ENCODE measurements at places on chromosomes 2 and 18.

- no peak for DNase-seq
These were observed 8.2 kb downstream of the SLC35F6 start for GRCh38 chr2:26772064-26773001.

DNA sequence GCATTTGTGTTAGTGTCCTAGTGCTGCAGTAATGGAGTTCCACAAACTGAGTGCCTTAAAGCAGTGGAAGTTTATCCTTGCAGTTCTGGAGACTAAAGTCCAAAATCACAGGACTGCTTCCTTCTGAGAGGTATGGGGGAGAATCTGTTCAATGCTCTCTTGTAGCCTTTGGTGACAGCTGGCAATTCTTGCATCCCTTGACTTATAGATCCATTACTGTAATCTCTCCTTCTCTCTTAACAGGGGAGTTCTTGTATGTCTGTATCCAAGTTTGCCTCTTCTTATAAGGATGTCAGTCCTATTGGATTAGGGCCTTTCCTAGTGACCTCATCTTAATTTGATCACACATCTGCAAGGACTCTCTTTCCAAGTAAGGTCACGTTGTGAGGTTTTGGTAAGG, 69.9 kb downstream of the XRCC5 start:
- DNase-seq: no peak

- DNase-seq: no peak
These were observed 23.6 kb upstream of the VWA3B start for GRCh38 chr2:98063291-98063854.

- no peak for DNase-seq
These were observed 14.3 kb upstream of the CTLA4 start for GRCh38 chr2:203853271-203853670.

GRCh38 chr2:157414050-157414449, 29.8 kb downstream of the CYTIP start:
- DNase-seq: no peak

DNA sequence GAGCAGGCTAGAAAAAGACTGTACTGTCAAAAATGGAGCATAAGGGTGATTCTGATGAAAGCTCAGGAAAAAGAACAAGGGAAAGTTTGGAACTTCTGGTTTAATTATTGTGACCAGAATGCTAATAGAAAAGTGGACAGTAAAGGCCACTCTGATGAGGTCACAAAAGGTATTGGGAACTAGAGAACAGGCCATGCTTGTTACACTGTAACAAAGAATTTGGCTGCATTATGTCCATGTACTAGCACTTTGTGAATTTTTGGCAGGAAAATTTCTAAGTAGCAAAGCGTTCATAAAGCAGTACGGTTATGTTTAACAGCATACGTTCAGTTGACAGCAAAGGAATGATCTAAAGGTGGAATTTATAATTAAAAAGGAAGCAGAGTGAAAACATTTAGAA, 418.6 kb downstream of the TRIB2 start:
- DNase-seq: no peak

DNA sequence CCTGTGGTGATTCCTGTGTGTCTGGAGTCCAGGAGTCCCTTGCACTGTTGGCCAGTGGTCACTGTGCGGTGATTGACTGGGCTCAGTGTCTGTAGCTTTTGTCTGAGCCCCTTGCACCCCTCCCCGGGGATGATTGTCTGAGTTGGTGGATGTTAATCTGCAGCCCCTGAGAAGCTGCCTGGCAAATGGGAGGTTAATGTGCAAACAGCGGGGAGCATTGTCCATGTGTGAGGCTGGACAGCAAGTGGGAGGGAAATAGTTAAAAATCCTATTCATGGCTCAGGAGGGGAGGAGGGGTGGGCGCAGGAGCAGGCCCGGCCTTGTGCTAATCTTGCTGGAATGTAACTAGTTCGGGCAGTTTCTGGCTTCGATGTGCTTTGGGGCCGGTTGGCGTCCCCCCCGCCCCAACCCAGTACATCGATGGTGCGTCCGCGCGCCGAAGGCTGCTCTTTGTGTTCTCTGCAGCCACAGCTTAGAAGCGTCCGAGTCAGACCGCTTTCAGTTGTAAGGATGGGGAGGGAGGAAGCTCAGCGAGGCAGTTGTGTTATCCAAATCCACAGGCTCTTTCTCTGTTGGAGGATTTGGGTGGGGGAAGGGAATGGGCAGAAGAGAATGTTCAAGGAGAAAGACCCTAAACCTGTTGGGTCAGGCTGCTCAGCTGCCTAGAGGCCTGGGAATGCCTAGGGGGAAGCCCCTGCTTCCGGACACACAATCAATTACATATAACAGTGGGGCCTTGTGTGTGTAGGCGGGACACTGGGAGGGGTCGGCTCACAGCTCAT, 71.8 kb downstream of the TGOLN2 start:
- no peak for DNase-seq

DNA sequence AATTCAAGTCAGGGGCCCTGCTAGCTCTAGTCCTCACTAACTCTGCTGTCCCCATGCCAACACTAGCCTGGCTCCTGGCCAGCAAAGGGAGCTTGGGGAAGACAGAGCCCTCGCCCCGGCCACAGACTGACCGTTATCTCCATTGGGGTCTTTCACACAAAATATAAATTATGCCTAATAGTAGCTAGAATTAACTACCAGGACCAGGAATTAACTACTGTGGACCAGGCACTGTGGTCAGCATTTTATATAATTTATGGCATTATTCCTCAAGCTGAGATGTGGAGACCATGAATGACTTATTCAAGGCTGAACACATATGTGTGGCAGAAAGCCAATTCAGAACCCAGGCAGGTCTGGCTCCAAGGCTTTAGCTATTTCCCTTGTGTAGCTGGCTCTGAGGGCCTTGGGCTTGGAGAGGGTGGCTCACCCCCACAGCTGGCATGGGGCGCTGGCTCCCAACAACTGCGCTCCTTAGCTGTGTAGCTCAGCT, 49.2 kb downstream of the CELF4 start:
- DNase-seq: no peak

GRCh38 chr2:191666226-191666625, 11.7 kb upstream of the NABP1 start:
- no peak for DNase-seq

DNA sequence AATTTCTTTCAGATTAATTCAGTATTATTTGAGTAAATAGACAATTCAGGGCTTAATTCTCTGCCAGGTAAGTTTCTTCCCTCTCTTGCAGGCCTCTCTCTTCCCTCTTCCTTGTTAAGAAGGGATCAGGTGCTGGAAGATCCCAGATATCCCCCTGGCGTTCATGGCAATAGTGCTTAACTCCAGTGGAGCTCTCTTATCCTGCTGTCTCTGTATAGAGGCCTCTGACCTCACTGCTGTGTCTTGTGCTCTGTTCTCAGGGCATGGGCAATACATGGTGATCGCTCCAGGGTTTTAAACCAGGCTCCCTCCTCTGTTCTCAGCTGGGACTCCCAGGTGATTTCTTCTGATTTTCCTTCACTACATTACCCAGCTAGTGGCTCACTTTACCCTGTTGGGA, 226.8 kb downstream of the MC4R start:
- no peak for DNase-seq

GRCh38 chr2:99852956-99853355, 289.4 kb downstream of the AFF3 start:
- no peak for DNase-seq

All from SK-N-MC (cell line).